ENCODE measurements at places on chromosomes 2 and 18.

GRCh38 chr2:209671020-209671680, 100.5 kb upstream of the UNC80 start:
- no peak for DNase-seq

DNA sequence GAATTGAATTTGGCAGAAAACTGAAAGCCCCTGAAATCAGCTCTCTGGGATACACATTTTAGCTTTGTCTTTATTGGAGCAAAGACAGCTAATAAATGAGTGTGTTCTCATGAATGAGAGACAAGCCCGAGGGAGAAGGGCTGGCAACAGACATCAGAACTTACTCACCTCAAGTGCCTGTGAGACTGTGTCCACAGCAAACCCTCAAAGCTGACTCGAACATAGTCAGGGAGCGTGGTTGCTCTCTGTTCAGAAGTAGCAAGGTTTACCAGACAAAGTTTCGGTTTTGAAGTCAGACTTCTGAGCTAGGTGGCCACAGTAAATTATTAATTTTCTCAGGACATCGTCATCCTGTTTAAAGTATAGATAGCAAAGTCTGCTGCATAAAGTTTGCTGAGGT, 207.9 kb downstream of the CMPK2 start:
- DNase-seq = no peak

GRCh38 chr18:45060102-45060501, 379.4 kb downstream of the SETBP1 start:
- no peak for DNase-seq

GRCh38 chr2:185807351-185807750, 68.7 kb downstream of the FSIP2 start:
- no peak for DNase-seq

- no peak for DNase-seq
These were observed 137.9 kb upstream of the VRK2 start for GRCh38 chr2:57908736-57909161.
